ENCODE measurements at places on chromosomes 7 and 10.

DNA sequence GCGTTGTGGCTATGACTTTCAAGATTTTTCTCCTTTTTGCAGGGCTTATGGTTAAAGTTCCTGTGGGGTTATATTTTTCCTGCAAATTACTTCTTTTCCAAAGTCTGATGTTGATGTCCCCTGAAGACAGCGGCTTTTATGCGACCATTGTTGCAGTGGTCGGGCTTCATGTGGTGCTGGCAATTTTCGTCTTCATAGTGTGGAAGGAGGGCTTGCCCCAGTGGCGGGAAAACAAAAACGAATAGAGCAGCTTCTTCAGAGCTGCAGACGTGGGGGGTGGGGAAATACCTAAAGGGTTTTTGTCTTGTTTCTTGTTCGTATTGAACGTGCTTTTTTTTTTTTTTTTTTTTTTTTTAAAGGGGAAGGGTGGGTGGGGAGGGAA, 53.8 kb downstream of the MCMBP start:
- no peak for DNase-seq

DNA sequence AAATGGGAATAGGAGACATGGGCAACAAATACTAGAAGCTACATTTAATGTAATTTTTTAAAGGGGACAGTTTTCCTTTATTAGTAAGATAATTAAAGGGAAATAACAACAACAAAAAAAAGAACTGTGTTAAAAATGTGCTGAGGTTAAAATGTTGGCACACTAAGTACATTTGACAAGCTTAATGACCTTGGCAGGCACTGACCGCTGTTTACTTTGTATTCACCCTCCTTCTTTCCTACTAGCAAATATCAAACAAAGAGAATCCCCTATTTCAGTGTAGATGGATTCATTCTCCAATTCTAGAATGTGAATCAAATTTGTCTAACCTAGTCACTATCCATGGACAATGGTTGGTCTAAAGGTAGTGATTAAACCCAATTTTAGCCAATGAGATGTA, 77.5 kb upstream of the TOMM7 start:
- no peak for DNase-seq

DNA sequence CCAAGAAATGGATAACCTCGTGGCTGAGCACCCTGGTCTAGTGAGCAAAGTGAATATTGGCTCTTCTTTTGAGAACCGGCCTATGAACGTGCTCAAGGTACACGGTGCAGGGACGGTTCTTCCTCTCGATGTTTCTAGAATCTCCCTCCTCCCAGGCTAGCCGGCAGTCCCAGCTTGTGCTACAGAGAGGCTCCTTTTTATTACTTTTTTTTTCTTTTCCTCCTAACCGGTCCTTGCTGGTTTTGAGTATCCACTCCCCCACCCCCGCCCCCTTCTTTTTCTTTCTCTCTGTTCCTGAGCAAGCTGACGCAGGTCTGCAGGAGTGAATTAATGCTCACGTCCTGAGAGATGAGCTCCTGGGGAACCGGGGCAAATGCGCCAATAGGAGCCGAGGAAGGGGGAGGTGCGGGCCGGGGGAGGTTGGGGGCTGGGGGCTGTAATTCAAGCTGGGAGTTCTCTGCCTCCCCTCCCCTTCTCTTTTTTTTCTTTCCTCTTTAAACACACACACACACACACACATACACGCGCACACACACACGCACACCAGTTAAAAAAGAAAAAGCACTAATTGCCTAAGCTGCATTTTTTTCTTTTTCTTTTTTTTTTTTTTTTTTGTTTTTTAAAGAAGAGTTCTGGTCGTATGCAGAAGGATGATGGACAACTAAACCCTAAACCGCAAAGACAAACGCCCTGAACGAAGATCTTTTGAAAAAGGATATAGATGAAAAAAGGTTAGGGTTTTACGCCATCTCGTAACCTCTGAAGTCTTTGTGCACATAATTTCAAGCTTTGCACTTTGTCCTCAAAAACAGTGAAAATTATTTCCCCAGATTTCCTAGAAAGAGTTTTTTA, 6.6 kb downstream of the CPA2 start:
- DNase-seq: peak; percentile 87

- DNase-seq: no peak
These were observed 32.3 kb downstream of the AGR3 start for GRCh38 chr7:16849296-16850148.

- DNase-seq: no peak
These were observed 615.2 kb downstream of the CCSER2 start for GRCh38 chr10:84943541-84943940.

DNA sequence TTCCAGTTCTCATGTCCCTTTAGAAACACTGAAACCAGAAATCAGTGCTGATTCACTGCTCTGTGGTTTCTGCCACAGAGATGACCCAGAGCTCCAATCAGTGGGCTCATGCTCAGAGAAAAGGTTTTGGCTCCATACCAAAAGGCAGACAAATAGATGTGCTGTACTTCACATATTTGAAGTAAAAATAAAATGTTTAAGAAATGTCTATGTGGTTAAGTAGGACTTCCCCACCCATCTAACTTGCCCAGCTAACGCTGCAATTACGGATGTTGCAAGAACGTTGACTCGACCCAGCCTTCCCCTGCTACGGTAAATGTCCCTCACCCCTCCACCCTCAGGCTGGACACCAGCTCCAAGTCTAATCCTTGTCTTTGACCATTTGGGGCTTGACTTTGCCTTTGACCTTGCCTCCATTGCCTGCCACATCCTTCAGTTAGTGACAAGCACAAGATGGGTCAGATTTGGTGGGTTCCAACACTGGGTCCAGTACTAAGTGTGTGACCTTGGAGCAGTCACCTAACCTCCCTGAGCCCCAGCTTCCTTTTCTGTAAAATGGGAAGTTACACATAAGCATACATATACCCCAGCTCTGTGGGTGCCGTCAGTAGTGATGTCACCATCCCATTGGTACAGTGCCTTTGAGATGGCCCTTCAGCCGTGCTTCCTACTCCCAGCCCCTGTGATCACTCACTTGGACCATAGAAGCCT, 95.8 kb downstream of the CHST15 start:
- DNase-seq: no peak

DNA sequence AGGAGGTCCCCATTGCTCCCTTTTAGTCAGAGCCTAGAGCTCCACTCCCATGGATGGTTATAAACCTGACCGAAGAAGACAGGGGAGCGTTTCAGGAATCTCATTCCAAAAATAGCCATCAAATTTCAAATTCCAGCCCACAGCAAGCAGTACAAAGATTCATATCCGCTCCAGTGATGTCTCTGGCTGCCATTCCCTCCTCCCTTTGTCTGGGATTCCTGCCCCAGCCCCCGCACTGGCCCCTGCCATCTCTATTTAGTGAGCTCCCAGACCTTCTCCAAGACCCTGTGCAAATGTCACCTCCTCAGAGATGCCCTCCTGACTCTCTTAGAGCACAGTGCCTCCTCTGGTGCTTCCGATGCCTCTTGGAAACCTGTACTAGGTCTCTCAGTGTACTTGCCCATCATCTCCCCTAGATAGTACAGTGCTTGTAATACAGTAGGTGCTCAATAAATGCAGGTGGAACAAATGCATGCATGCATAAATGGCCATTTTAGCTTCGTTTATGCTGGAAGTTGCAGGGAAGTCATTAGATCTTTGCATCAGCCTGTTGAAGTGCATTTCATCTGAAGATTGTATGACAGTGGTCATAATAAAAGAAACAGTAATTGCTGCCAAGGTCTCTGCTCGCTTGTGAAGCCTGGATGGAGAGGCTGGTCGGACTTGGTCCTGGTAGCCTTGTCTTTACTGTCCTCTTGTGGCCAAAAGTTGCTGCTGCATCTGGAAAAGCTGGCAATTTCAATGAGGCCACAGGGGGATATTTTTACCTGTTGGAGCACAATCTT, 32.0 kb upstream of the HABP2 start:
- peak; percentile 5 for DNase-seq

DNA sequence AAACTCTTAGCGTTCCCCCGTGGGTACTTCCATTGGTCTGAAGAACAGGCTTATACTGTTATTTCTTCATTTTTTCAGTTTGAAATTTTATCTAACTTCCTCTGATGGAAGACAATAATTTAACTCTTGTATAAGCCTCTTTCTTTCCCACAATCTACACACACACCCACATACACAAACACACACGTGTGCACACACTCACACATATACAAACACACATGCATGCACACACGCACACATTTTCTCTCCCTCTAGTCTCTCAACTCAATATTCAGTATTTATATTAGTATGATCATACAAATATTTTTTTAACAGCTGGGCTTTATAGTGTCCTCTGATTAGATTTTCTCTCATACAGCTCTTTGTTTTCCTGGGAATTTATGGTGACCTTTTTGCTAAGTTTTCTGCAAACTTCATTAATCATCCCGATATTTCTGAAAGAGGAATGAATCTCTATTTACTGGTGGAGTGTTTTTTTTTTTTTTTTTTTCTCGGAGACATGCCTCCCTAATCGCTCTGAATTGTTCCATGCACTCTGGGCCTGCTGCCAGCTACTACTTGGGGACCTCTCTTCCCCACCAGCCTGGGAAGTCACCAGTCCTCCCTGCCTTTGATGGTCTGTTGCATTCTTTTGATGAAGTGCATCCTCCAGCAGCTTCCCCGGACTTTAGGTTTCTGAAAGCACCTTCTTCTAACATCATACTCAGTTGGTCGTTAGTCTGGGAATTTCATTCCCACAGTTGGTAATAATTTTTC, 75.5 kb downstream of the ZNF777 start:
- DNase-seq: no peak

DNA sequence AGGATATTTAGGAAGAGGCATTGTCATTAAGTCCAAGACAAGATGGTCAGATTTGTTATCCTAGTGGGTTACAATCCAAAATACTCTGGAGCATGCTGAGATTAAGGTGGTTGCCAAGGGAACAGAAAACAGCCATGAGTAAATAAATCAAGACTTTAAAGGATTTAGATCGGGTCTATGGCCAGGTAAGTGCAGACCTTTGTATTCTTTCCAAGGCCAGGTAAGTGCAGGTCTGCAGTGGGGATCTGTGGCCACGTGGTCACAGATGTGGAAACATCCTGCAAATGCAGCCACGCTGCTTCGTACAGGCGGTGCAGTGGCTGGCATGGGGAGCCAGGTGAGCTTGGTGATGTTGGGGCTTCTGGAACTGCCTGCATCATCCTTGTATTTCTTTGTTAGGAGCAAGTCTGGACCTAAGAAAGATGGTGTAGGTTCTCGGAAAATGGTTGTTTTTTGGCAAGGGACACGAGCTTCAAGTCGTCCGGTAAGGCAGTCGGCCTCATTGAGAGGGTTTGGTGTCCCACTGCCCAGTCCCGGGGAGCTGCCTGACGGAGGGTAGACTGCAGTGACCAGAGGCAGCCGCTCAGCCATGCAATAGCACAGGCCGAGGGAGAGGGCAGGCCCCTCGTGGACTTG, 21.8 kb downstream of the ZNF775 start:
- no peak for DNase-seq

- no peak for DNase-seq
These were observed 704.9 kb upstream of the AUTS2 start for GRCh38 chr7:68893411-68893810.

GRCh38 chr10:122706467-122706866, 6.8 kb upstream of the C10orf120 start:
- no peak for DNase-seq

DNA sequence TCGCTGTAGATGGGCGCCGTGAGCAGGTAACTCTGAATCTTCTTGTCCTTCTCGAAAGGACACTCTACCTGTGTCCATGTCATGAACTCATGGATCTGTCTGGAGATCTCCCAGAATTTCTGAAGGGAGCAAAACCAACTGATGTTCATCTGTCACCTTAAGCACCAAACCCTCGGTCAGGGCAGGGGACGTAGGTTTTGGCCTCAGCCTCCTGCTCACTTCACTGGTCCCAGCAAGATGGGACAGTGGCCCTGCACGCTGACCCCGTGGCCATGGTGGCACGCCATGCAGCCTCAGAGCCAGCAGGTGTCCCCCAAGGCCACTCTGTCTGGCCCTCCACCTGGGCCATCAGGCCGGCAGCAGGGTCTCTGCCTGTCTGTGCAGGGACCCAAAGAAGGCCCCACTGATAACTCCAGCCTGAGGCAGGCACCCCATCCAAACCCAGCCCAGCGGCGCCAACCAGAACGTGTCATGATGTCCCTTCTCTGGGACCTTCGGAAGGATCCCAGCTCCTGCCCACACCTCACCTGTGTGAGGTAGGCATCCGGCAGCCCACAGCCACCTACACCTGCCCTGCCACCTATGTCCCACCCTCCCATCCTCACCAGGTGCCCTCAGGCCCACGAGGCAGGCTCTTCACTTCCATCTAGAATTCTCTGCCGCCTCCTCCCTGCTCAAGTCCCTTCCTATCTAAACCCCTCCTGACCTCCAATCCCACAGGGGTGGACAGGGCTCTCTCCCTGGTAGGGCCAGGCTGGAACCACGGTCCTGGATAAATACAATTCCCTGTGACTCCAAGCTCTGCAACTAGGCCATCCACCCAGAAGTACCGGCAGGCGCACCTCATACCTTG, 59.0 kb downstream of the CSGALNACT2 start:
- no peak for DNase-seq

DNA sequence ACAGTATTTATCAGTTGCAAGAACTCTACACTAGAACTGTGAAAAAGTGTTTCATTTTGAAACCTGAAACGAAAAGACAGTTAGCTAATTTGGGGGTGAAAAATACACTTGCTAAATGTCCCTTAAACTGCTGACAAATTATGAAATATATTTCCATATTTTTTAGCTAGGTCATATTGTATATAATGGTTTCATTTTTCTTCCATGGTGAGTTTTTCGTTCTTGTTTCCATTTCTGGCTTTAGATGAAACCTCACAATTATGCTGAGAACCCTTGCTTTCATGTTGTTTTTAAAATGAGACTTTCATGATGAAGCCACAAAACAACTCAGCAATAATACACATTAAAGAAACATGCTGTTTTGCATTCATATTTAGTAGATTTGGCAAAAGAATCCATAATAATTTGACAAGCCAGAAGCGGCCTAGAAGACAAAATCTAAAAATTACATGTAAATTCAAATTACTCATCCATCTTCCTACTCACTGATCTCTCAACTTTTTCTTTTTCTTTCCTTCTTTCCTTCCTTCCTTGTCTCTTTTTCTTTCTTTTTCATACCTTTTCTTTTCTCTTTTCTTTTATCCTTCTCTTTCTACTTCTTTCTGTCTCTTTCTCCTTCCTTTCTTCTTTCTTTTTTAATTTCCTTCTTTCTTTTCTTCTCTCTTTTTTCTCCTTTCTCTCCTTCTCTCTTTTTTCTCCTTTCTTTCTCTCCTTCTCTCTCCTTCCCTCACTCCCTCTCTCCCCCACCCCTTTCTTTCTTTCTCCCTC, 46.5 kb upstream of the ITGB8 start:
- DNase-seq: no peak

DNA sequence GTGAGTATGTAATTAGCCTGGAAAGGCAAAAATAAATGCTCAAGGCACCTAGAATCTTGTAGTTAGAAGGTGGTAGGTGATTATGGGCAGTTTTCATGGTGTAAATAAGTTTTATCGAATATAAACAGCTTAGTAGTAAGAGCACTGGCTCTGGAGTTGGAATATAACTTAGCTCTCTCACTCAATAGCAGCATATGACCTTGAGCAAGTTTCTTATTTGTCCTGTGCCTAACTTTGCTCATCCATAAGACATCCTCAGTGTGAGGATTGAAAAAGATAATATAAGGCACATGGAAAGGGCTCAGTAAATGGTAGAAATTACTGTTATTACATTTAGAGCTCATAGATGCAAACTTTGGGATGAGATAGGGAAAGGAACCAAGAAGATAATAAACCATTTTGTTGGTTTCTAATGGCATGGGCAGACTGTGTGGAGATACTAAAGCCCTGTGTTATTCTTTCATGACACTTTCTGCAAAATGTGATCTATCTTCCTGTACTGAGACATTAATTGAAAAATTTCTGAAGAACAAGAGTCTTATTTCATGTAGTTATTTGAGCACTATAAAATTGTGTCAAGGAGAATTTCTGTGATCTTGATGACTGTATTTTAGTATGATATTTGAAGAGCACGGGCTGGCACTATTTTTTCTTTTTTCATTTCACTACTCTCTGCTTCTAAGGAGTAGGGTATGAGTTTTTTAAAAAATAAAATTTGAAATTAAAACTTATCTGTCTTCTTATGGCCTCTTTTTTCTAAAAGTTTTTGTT, 3.1 kb downstream of the SLK start:
- DNase-seq: no peak
